ENCODE measurements at places on chromosomes 3 and 15.

GRCh38 chr3:38121832-38122461 lies 15.0 kb downstream of the ACAA1 start:
- no peak for ATAC-seq

GRCh38 chr3:46934498-46935167 lies 41.9 kb downstream of the CCDC12 start:
- no peak for ATAC-seq

GRCh38 chr3:88691081-88691480 lies 416.3 kb upstream of the EPHA3 start:
- no peak for ATAC-seq

DNA sequence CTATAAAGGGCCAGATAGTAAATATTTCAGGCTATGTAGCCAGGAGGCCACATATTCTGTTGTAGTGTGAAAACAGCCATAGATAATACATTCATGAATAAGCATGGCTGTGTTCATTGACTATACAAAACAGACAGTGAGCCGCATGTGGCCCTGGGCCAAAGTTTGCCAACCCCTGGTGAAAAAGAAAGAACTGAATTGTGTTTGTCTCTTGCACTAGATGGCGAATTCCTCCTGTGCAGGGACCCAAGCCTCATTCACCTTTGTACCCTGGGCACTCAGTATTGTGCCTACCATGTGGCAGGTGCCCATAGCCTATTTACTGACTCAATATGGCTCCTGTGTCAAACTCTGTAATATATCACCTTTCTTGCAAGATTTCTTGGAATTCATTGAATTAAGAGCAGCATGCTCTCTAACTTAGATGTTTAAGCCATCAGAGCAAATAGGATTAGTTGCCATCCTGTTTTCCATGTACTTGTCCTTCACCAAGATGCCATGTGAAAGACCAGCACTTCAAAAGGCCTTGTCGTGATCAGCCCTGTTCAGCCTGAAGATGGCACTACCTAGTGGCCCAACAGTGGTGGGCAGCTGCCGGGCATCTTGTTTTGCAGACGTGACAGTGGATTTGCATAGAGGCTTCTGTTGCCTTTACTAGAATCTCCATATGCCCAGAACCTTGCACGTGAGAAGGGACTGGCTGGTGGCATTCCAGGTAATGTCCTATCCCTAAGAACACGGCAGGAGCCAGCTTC lies 50.9 kb upstream of the CMTM7 start:
- no peak for ATAC-seq

GRCh38 chr15:65147902-65148301 lies 14.3 kb upstream of the PDCD7 start:
- ATAC-seq = no peak

DNA sequence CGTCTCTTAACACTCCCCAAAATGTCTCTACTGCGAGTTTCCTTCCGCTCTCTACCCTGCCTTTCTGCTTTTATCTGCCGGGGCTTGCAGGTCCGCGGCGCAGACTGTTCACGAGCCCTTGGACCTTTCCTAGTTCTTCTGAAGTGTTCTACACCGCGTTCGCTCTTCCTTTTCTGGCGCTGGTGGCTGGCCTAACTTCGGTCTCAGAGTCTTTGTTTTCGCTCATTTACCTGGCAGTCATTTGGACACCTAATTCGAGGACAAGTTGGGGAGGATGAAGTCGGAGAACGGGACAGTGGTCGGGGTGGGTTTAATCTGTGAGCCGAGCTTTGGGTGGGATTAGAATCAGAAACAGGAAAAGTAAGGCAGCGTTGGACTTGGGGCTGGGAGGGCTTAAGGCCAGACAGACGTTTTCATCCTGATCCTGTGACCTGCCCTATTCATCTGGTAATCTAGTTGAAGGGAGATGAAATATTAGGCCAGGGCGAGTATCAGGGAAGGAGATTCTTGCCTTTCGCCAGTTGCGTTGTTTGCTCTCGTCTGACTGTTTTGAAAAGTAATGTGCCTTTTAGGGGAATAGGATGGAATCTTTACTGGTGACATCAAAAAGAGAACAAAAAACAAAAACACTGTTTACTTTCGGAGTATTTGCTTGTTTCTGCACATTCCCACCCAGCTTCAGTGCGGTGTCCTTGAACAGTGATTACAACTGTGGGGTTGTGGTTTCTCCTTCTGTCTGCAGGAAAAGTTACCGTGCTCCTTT lies 1.8 kb downstream of the DIPK2A start:
- no peak for ATAC-seq

- ATAC-seq = peak; percentile 94
These were observed 60.5 kb downstream of the SH3BP5 start for GRCh38 chr3:15271785-15272381.

DNA sequence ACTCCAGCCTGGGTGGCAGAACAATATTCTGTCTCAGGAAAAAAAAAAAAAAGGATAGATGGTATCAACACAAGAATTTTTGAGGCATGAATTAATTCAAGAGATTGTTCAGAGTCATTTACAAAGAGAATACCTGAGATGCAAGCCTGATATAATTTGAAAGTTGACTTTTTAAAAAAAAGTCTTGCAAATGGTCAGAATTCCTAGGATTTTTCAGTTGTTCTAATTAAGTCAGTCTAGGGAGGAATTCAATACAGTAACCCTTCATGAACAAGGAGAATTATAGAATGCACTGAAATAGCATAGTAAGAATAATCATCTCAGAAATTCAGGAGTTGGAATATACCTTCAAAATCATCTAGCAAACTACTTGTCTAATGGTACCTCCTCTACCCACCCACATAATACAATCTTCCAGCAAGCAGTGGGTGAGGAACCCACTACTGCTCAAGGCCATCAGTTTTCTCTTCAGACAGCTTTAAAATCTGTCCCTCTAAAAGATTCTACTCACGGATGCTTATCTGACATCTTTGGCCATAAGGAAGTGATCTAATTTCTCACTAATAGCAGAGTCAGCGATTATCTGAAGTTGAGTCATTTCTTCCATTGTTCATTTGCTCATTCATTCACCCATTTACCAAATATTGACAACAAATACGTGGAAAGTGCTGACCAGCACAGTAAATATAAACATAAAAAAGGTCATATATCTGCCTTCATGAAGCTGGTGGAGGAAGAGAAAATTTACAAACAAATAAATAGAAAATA lies 159.6 kb downstream of the GREM1 start:
- no peak for ATAC-seq

GRCh38 chr3:34225821-34226366 lies 427.5 kb downstream of the PDCD6IP start:
- peak; percentile 5 for ATAC-seq

- no peak for ATAC-seq
These were observed 180.1 kb upstream of the PRICKLE2 start for GRCh38 chr3:64405211-64405835.

Measured in stimulated activated memory B cell treated with anti-CD40 and anti-IgM and Interleukin-4, amounts not matched to agents 10 μg/mL and 1 μg/mL and 100 μg/mL, for 72 hours (primary cell).